H4 (cell line): ENCODE measurements at places on chromosomes 6 and 20. TPM values are rescaled to one million over a fixed set of nuclear protein-coding genes. Genes with fewer than 3 reads are reported as not detected.

DNA sequence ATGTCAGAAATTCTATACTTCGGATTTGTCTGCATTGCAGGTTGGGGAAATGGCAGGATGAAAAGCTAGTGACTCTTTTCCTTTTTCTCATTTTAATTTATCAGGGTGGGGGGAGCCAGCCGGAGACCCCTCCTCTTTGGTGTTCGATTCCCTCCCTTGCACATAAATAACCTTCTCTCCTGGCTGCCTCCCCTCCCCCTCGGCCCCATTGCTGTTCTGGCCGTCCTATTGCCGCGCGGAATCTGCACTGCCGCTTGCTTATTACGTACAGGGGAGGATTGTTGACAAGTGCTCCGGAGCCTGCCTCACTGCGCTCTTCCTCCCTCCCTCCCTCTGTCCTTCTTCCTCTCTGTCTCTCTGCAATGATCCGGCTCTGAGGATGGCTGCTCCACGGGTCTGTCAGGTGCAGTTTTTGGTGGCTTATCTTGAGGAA is 154.7 kb downstream of the JARID2 start:
- no peak for DNase-seq

DNA sequence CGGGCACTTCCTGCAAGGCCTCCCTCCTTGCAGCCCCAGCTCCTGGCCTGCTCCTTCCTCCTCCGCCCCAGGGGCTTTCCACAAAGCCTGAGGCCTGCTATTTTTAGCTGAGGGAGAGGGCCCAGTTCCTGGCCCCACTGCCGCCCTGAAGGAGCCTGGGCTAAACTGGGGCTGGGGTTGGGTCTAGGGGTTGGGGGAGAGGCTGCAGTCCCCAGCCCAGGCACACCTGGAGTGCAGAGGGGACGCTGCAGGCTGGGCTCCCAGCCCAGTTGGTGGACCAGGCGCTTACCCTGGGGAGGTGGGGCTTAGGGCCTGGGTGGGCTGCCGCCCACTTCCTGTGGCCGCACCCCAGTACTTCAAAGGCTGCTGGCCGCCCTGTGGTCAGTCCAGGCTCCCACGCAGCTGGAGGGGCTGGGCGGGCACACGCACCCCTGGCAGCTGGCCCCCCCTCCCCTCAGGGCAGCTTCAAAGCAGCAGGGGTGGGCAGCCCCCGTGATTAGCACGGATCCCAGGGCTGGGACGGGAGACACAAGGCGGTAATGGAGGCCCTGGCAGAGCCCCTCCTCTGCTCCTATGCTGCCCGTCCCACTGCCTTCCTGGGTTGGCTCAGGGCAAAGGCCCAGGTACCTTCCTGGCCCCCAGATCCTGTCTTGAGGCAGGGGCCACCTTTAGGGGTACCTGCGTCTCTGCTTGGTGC is 7.1 kb upstream of the ABHD16B start:
- no peak for DNase-seq

- no peak for DNase-seq
Measured at GRCh38 chr20:35223941-35224340, 2.5 kb upstream of the MMP24 start.

DNA sequence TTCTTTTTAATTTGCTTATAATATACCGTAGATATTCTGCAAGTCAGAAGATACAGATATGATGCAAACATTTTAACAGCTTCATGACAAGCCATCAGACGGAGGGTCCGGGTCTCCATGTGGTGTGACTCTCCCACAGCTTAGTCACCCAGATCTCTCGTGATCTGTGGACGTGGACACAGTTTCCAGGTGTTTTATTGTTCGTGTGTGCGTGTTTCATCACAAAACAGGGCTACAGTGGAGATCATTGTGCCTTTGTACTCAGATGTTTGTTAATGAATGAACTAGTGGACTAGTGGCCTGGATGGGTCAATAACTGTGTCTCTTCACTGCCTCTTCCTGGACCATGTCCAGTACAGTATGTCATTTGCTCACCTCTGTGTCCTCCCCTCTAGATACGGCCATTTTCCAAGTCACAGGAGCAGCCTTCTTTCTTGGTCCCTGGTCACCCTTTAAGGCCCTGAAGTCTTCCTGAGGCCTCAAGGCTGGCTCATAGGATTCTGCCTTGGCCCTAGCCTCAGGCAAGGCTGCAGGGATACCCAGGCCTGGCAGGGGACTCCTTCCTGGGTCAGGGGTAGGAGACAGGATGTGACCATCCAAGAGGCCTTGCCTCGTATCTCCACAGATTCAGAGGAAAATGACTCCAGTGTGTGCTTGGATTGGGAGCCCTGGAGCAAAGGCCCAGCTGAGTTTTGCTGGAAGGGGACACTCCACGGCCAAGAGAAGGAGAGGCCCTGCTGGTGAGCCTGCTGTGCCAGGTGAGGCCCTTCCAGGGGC is 4.6 kb downstream of the ADIG start:
- DNase-seq = no peak

GRCh38 chr6:13327691-13328075 is 654 bp downstream of the TBC1D7 start:
- no peak for DNase-seq

DNA sequence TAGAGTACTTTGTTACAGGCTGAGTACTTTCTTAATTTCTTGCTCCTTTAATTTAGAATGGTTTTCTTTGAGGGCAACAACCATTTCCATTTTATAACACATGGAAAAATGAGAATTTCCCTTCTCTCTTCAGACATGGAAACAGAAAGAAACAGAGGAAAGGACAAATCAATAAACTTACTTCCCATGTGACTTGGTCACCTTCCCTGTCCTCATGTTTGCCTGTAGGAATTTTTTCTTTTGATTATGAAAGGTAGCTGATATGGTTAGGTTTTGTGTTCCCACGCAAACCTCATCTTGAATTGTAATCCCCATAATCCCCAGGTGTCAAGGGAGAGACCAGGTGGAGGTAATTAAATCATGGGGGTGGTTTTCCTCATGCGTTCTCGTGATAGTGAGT is 169.7 kb downstream of the PHF3 start:
- DNase-seq = no peak

Gene PAQR8
- total RNA-seq = 3.8 and 4.5 TPM in 2 replicates

DNA sequence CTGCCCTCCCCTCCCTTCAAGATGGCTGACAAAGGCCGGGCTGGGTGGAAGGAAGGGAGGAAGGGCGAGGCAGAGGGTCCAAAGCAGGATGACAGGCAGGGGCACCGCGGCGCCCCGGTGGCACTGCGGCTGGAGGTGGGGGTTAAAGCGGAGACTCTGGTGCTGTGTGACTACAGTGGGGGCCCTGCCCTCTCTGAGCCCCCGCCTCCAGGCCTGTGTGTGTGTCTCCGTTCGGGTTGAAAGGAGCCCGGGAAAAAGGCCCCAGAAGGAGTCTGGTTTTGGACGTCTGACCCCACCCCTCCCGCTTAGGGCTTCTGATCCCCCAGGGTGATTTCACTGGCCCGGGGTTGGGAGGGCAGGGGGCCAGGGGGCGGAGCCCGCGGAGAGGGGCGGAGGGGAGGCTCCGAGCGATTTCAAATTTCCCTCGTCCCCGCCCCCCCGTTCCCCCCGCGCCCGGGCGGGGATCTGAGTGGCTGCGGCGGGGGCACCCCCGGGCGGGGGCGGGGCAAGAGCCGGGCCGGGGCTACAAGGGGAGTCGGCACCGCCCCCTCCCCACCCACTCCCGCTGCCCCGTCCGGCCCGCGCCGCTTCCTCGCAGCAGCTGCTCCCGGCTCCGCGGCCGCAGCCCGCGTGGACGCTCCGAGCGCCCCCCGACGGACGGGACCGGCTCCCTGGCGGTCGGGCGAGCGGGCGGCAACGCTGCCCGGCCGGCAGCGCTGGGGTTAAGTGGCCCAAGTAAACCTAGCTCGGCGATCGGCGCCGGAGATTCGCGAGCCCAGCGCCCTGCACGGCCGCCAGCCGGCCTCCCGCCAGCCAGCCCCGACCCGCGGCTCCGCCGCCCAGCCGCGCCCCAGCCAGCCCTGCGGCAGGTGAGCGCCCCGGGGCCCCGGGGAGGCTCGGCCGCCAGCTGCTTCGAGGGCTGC is at the start of gene DNMT3B:
Gene DNMT3B (plus strand): TSS at position 555 of the 923 bp plus-strand sequence. CDS start 17,939 bp downstream, outside the sequence.
- peak; percentile 39 for DNase-seq

DNA sequence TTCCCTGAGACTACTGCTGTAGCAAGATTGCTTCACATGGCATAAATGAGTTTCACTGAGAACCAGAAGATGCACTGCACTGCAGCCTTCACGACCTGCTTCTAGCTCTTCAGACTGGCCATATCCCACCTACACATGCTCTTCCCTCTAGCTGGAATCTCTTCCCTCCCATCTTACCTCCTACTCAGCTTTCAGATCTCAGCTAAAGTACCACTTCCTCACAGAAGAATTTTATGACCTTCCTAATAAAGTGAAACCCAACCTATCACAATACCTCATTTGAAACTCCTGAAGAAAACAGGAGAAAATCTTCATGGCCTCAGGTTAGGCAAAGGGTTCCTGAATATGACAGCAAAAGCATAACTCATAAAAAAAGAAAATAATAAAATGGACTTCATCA is 99.9 kb downstream of the DTNBP1 start:
- DNase-seq = no peak

- no peak for DNase-seq
Measured at GRCh38 chr20:17443131-17443858, 87.9 kb downstream of the BFSP1 start.

- DNase-seq = no peak
Measured at GRCh38 chr20:49471397-49471796, 11.1 kb downstream of the KCNB1 start.

- no peak for DNase-seq
Measured at GRCh38 chr20:23311947-23312506, 38.6 kb upstream of the NXT1 start.

GRCh38 chr6:159122453-159122852 is 46.7 kb upstream of the FNDC1 start:
- DNase-seq = no peak

DNA sequence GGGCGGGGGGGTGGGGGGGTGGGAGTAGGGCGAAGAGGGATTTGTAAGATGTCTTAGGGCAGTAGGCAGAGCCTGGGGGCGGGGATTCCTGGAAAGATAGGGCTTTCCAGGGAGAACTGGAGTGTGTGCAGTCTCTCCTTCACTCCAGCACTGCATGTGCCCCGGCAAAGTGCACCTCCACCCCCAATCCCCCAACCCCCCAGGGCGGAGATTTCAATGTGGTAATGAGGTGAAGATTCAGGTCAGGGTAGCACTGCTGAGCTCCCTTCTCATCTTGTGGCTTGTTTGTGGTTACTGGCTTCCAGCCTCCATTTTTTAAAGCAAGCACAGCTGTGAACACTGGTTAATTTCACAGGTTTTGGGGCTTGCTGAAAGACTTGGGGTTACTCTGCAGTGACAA is 5.9 kb downstream of the TMEM239 start:
- DNase-seq = peak; percentile 36

- no peak for DNase-seq
Measured at GRCh38 chr6:73503027-73503772, 17.6 kb downstream of the EEF1A1 start.

DNA sequence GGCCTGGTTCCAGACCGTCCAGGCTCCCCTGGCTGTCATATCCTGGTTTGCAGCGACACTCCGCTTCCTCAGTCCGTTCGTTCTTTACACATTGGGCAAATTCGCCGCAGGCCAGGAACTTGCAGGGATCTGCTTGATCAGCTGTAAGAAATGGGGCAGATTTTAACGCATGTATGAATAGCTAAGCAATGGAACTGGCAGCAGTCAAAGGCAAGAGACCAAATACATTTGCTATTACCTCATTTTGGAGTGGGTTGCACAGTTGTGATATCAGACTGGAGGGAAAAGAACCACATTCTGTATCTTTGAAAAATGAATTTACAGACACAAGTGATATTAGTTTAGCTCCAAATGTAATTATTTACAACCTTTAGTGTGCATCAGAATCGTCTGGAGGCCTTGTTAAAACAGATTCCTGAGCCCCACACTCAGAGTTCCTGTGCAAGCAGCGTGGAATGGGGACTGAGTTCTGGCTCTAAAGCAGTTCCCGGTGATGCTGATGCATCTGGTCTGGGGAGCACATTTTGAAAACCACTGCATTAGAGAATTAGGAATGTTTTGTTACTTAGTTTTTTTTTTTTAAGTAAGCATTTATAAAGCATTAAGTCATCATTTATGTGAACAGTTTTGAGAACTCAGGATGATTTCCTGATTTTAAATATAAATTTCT is 141.3 kb downstream of the IMPG1 start:
- DNase-seq = no peak

DNA sequence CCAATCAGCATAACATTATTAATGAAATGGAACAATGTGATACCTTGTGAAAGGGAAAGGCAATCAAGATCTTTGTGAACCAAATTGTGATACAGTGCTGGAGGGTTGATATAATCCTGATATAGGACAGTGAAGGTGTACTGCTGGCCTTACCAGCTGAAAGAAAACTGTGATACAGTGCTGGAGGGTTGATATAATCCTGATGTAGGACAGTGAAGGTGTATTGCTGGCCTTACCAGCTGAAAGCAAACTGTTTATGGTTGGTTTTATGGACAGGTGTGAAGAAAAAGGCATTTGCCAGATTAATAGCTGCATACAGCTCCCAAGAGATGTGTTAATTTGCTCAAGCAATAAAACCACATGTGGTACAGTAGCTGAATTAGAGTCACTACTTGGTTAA is 73.9 kb downstream of the MRAP2 start:
- DNase-seq = no peak

GRCh38 chr6:22146678-22146930 is 150.2 kb downstream of the PRL start:
- DNase-seq = no peak

DNA sequence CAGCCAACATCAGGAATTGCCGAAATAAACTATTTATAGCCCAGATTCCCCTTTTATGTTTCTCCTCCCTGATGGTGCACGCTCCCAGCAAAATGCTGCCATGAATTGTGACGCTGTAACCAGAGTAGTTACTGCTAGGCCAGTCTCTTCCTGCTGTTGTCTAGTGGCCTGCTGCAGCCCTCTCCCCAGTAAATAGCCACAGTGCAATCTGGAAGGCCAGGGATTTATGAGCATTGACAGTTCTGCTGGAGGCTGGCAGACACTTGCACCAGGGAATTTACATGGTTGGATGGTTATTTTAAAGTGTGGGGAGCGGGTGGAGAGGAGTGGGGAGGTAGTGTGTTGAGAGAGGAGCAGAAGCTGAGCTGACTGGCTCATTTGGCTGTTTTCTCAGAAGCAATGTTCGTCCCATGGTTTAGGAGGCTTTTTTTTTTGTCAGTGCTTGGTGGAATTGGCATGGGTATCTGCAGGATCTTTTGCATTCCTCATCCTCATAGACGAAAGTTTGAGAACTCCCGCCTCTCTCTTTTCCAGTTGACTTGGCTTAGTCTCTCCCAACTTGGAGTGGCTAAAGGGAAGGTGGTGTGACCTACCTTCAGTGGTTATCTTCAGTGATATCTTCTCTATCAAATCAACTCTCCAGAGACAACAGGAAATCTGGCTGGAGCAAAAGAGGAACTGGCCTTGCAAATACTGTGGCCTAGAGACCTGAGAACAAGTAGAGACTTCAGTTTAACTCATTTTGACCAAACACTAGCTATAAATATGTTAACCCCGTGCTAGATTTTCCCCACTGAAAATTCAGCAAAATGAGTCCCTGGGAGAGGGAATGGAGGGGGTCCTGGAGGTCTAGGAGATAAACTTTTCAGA is 99.3 kb upstream of the VSTM2L start:
- no peak for DNase-seq

GRCh38 chr20:3652676-3653596 is 10.3 kb downstream of the GFRA4 start:
- DNase-seq = peak; percentile 49

Gene TINAG
- not detected in 2 replicates for total RNA-seq

- DNase-seq = no peak
Measured at GRCh38 chr20:31605902-31606803, 1.1 kb downstream of the ID1 start.
